ENCODE measurements at places on chromosomes 2 and 18. TPM values are rescaled to one million over a fixed set of nuclear protein-coding genes. Genes with fewer than 3 reads are reported as not detected.
A peak's percentile ranks its signal among the peaks of the same experiment; 100 is the strongest.

The TAF4B gene
- total RNA-seq = 3.8 TPM

The UGT1A5 gene
- total RNA-seq = not detected

DNA sequence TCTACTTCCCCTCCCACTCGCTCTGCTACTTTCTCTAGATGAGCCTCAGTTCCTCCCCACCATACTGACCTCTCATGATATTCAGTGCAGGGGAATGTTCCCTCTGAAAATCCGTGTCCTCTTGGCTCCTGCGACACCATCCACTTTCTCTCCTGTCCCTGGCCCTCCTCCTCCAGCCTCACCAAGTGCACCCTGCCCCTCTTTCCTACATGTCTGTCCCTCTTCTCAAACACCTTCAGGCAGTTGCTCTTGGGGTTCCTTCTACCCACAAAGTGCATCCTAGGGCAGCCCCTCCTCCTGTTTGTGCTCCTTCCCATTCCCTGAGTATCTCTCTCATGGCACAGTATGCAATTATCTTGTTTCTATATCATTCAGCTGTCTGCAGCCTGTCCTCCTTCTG lies 246.4 kb upstream of the RAB6C start:
- DNase-seq = no peak

The MBP gene
- total RNA-seq = 5.0 TPM

- no peak for DNase-seq
Measured at GRCh38 chr2:231069379-231070054, 12.8 kb downstream of the PSMD1 start.

- DNase-seq = no peak
Measured at GRCh38 chr2:49640630-49641029, 486.3 kb upstream of the FSHR start.

- no peak for DNase-seq
Measured at GRCh38 chr18:5884375-5884774, 10.9 kb downstream of the TMEM200C start.

The CFC1 gene
- total RNA-seq = not detected

- DNase-seq = no peak
Measured at GRCh38 chr2:152054593-152054992, 44.3 kb downstream of the CACNB4 start.

DNA sequence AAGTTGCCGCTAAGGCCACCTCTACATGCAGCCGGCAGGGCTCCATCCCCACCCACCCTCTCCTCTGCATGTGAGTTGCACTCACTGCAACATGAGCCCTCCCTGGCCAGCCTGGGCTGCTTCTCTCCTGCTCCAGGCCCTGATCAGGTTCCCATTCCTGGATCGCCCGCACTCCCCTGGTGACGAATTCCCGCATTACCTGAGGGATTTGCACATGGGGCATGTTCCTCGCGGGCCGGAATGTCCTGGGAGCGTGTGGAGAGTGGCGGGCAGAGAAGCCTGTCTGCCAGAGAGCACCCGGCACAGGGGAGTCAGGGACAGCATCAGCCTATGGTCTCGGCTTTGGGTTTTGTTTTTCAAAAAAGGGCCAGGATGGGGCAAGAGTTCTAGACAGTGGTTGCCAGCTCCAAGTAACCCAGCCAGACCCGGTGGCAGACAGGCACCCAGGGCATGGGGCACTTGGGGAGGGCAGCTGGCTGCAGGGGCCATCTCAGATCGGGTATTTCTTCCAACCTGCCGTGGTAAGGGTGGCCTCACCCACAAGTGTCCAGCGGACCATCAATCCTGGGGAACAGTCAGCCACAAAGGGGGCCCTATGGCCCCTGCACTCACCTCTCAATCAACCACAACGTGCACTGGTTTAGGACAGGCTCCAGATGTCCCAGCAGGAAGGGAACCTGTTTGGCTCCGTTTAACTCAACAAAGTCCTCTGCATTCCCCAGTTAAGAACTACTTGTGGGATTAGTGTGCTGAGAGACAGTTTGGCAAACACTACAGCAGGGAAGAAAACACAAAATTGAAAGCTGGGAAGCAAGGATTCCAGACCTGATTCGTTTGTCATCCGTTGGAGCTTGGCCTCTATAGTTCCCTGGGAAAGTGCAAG lies 187.7 kb downstream of the SMAD7 start:
- DNase-seq = no peak

- DNase-seq = no peak
Measured at GRCh38 chr2:120446236-120447126, 100.5 kb downstream of the INHBB start.

- peak; percentile 45 for DNase-seq
Measured at GRCh38 chr2:20803226-20803682, 19.6 kb downstream of the LDAH start.

- DNase-seq = no peak
Measured at GRCh38 chr2:191026377-191026776, 12.4 kb upstream of the STAT1 start.

DNA sequence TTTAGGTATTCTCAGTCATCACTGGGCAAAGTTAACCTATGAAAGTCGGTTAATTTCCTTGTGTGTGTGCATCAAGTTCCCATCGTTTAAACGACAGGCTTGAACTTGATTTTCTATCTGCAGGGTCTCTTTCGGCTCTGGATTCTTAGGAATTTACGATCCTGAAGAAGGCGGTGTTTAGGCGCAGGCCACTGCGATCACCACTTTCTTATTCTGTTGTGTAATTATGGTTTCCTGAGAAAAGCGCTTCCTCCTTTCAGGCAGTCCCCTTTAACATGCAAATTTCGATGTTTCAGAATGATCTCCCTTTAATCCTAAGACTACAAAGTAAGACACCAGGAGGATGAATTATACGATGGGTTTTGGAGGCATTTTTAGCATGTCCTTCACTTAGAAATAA lies 27.9 kb upstream of the MBP start:
- no peak for DNase-seq

- no peak for DNase-seq
Measured at GRCh38 chr2:111657351-111657975, 226.5 kb downstream of the ANAPC1 start.

- DNase-seq = no peak
Measured at GRCh38 chr2:75055820-75056675, 97.6 kb downstream of the POLE4 start.

- no peak for DNase-seq
Measured at GRCh38 chr2:211453311-211453887, 897.0 kb downstream of the CPS1 start.

The CXXC1 gene
- 32.9 TPM for total RNA-seq

The CYP20A1 gene
- total RNA-seq = 35.3 TPM

DNA sequence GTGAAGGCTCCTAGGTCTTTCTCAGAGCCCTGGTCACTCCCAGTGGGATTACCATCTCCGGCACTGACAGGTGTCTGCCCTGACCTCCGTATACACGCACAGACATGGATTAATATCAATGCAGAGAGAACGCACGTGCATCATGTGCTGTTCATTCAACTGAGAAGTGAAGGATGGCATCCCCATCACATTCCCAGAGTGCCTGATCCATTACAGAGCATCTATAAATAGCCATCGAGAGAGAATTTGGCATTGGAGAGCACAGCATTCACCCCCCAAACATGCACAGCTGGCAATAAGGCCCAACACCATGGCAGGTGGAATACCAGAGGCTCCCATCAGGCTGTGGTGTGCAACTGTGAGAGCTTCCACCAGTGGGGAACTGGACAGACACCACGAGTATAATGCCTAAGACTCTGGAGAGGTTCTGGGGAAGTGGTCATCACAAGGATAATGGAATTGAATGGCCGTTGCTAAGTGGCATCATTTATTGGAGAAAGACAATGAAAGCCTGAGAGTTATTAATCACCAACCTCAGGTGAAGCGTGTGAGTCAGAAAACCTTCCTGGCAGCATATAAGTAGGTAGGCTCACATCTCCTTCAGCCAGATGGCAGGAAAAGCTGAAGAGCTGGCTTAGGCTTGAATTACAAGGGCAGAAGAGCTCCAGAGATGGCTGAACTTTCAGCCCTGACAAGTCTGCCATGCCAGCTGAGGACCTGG lies 244.5 kb upstream of the ID2 start:
- DNase-seq = no peak

GRCh38 chr18:70172225-70172624 lies 33.3 kb downstream of the RTTN start:
- no peak for DNase-seq

DNA sequence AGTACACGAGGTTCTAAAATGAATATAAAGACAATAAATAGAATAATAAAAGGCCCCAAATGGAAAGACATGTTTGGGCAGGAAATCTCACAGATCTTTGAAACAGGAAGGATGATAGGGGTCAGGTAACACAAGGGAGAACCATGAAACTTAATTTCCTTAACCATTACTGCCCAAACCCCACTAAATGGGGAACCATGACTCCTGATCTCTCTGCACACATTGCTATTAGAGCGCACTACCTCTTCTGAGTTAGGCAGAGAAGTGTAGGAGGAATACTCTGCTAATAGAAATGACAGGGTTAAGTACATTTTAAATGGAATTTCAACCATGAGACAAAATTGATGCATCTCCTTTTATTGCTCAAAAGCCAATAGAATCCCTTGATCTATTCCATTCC lies 213.7 kb upstream of the SETBP1 start:
- no peak for DNase-seq

DNA sequence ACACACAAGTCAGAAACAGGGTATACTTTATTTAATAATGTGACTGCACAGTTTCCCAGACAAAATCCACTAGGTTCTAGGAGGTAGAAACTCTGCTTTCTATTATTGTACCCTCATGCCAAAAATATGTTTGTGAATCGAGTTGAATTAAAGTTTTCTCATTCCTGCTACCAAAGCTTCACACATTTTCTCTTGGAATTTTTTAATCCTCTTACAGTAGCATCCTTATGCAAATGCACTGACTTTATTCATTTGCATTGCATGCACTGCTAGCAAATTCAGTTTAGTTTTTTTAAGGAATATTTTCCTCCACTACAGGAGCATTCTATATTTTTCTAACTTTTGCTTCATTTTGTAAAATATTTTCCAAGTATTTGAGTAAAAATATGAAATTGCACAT lies 4.8 kb upstream of the SCG2 start:
- DNase-seq = no peak

- DNase-seq = no peak
Measured at GRCh38 chr2:37623971-37624900, 47.2 kb downstream of the CDC42EP3 start.

DNA sequence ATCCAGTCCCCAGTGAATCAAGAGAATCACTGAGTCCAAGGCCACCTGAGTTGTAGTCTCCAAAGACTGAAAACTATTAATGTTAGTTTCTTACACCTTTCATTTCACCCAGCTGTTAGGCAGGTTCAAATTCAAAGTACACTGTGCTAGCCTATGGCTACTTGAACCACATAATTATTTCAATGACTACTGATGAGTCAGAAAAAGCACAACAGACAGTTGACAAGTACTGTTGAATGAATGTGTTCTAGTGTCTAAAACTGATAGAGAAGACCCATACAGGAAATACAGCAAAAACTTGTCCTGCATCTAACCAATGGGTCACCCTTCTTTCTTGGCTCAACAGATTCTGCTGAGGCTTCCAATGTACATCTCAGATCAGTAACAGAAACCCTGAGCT lies 160.9 kb downstream of the MYO5B start:
- DNase-seq = no peak

DNA sequence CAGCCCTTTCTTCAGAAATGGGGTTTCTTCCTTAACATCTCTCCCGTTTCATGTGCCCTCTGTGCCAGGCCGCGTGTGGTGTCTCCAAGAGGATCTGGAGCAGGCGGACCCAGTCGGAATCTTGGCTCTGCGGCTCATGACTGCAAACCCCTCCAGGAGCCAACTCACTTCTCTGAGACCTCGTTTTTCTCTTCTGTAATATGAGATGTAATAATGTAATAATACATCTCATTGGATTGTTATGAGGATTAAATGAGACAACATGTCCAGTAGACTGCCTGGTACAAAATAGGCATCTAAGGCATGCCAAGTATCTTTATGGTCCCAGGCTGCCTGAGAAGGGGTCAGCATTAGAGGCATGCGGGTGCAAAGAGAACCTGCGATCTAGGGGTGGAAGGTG lies 221.3 kb upstream of the REV1 start:
- DNase-seq = no peak

- DNase-seq = no peak
Measured at GRCh38 chr2:131004446-131005209, 88.6 kb downstream of the FAM168B start.
